ENCODE measurements at places on chromosomes 12 and 14.

DNA sequence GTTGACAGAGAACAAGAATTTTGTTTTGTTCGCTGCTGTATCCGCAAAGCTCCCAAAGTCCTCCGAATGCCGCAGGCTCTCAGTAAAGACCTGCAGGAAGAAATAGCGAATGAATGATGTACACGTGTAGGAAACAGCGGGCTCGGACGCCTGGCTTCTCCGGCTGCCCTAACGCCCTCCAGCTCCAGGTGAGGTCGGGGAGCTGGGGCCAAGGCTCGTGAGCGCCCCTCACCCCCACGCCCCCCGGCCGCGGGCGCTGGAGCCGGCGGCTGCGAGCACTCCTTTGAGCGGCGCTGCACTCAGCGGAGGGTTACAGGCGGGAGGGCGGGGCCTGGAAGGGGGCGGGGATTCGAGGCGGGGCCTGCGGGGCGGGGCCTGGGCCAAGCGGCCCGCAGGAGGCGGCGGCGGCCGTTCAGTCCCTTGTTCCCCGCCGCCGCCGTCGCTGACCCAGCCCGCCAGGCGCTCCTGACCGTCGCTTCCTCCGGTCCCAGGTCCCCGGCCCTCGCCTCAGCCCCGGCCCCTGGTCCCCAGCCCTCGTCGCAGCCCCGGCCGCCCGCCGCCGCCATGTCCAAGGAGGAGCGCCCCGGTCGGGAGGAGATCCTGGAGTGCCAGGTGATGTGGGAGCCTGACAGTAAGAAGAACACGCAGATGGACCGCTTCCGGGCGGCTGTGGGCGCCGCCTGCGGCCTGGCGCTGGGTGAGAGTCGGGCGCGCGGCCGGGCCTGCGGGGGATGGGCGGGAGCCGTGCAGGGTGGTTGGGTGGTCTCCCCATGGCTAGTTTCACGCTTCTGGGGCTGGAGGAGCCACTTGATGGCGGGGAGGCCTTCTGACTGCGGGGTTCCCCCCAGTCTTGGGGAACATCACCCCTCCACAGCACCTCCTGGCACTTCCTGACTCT, at the start of gene AACS:
TSS of gene AACS (plus strand) at position 415 of the 898 bp plus-strand sequence. CDS start at position 565, 150 bp downstream.
- DNase-seq, result peak; percentile 56

- DNase-seq, result no peak
These were observed 271.8 kb downstream of the AEBP2 start for GRCh38 chr12:19710811-19711793.

- DNase-seq, result peak; percentile 95
These were observed 35.8 kb downstream of the CDKL1 start for GRCh38 chr14:50360851-50361250.

GRCh38 chr12:1593174-1594005, 991 bp downstream of the FBXL14 start:
- DNase-seq, result peak; percentile 26

GRCh38 chr12:464484-465267, 4.9 kb downstream of the B4GALNT3 start:
- DNase-seq, result peak; percentile 22

Data from bronchial epithelial cell (primary cell).